Stimulated activated CD4-positive, alpha-beta T cell treated with anti-CD3 and anti-CD28 coated beads, Interleukin-1b, Interleukin-23, amount 100 ng/mL, for 1 hour (primary cell): ENCODE measurements at places on chromosomes 7 and 10.
A peak's percentile ranks its signal among the peaks of the same experiment; 100 is the strongest.

DNA sequence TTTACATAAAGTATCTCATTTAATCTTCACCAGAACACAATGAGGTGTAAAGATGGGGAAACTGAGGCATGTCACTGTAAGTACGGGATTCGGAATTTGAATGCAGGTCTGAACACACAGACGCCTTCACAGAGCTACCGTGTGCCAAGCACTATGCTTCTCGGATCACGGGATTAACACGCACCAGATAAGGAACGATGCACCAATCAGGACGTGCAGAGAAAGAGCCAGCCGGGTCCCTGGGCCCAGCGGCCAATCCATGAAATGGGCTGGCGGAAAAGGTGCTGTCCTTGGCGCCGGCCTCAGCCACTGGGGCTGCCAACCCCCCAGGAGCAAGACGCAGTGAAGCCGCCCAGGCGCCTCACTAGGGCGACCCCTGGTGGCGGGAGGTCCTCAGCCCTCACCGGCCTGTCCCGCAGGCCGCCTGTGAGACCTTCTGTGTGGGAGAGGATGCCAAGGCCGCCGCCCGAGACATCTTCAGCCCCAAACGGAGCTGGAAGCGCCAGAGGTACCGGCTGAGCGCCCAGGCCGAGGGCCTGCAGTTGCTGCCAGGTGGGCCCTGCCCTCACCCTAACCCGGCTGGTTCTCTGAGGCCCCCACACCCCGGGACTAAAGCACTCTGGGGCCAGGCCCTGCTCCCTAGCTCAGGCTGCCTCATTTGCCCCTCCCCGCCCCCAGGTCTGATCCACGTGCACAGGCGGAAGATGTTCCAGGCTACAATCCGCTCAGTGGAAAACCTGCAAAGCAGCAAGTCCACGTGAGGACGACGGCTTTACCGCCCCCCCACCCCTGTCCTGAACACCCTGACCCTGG is 15.6 kb downstream of the ATG9B start:
- DNase-seq, result peak; percentile 57

- DNase-seq, result peak; percentile 85
Observed at GRCh38 chr10:73879296-73880173, 5.2 kb upstream of the CAMK2G start.

- DNase-seq, result no peak
Observed at GRCh38 chr10:137606-138005, 2.4 kb downstream of the ZMYND11 start.

GRCh38 chr10:122786269-122786668 is 59.4 kb downstream of the CUZD1 start:
- DNase-seq, result no peak
